Left lobe of liver (tissue), 2 donors: ENCODE measurements at places on chromosomes 13 and 19.

GRCh38 chr19:53808710-53809125 lies 15.4 kb downstream of the NLRP12 start:
- DNase-seq, result no peak

DNA sequence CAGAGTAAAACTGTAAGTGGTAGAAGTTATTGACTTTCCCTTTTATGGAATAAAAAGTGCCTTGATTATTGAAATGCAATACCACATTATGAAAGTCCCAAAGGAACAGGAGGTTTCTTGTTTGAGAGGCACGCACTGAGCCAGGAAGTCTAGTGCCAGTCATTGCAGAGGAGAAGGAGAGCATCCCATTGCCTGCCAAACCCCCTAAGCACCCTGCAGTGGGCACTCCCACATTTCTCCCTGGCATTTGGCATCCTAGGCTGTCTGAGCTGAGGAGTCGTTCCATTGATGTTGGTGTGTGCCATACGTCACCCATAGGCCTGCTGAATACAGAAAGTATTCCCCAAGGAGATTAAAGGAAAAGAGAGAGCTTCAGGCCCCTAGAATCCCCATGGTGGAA lies 85.7 kb upstream of the MBNL2 start:
- no peak for DNase-seq

DNA sequence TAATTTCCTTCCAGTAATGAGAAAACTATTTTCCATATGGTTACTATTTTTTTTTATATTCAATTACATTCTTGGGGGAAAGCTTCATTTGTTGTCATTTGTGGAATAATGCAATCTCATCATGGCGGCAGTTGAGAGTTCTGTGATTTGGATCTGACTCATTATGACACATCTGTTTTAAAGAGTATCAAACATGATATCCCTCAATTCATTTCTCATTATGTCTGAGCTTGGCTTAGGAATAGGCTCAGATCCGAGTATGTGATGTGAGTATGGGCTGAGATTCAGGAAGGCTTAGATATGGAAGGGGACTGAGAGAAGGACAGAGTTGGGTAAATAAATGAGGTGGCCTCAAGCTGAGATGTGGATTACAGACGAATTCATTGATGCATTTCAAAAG lies 64.4 kb downstream of the POSTN start:
- DNase-seq, result no peak

GRCh38 chr13:46101484-46102254 lies 3.2 kb downstream of the CPB2 start:
- DNase-seq, result no peak

DNA sequence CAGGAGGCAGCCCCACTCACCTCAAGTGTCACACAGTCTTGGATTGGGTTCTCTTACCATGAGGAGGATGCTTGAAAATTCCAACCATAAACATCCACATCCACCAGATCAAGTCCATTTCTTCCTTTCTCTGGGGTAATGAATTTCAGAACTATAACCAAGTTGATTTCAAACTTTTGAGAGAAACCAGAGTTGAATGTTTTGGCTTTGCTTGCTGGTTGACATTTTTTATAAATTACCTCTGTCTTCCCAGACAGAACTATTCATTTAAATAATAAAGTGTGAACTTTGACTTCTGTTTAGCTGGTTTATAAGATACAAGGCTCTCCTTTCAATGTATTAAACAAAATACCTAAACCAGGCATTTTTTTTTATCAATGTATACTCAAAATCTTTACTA lies 550.7 kb downstream of the KCTD12 start:
- no peak for DNase-seq
